ENCODE measurements at places on chromosomes 2 and 18.
A peak's percentile ranks its signal among the peaks of the same experiment; 100 is the strongest.

- no peak for DNase-seq
These were observed 167.1 kb upstream of the FOSL2 start for GRCh38 chr2:28225473-28226080.

DNA sequence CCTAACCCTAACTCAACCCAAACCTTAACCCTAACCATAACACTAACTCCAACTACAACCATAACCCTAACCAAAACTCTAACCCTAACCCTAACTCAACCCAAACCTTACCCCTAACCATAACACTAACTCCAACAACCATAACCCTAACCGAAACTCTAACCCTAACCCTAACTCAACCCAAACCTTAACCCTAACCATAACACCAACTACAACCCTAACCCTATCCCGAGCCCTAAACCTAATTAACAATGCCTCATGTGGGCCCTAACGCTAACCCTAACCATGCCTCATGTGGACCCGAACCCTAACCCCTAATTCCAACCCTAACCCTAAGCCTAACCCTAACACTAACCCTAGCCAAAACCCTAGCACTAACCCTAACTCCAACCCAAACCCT, 11.5 kb upstream of the GPR35 start:
- DNase-seq: no peak

DNA sequence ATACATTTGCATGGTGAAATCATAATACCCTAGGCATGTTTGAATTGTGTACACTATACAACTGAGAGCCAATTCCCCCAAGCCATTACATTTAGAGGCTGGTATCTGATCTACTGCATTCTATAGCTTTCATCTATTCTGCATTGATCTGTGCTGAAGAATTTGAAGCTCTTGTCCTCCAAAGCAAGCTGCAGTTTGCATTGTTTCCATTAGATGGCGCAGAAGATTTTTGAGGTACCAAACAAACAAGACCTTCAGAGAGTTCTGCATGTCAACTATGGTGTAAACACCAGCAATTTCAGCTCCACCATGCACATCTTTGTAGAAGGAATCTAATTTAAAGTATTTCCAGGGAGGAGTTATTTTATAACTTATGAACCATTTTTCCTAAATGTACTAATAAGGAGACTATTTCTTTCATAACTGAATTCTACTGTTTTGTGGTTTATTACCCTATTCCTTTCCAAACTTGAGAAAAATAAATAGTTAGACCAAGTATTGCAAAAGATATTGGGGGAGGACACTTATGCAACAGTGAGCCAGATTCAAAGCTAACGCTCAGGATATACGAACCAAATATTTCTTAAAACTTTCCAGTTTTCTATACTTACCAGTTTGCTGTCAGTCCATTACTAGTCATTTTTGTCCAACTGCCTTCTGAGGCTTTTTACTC, 761.8 kb upstream of the ACVR2A start:
- no peak for DNase-seq

GRCh38 chr2:99150706-99151105, 4.0 kb downstream of the TSGA10 start:
- no peak for DNase-seq

DNA sequence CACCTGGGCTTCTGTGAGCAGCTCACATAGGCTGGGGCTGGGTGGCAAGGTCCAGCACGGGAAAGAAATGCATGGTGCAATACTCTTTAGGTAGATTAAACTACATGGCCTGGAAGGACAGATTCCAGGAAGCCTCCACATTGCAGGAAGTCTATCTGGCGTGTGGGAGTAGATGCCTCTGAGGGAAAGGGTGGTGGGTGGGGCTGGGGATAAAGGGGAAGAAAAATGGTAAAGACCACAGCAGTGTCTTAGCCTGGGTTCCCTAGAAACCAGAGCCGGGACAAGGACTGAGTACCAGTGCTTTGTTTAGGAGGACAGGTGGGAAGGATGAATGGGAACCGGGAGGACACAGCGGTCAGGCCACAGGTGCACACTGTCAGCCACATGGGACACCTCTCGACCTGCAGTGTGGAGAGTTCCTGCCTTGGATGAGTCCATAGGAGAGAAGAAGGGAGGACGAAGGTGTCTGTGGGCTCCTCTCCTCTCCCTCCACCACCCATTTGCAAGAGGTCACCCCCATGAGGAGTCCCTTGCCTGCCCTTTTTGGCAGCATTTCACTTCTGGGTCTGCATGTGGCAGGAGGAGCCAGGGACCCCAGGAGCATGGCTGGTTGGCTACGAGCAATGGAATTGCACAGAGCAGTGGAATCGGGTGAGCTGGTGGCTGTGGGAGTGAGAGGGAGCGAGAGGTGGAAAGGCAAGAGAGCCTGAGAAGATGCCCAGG, 91.5 kb upstream of the HS6ST1 start:
- no peak for DNase-seq

DNA sequence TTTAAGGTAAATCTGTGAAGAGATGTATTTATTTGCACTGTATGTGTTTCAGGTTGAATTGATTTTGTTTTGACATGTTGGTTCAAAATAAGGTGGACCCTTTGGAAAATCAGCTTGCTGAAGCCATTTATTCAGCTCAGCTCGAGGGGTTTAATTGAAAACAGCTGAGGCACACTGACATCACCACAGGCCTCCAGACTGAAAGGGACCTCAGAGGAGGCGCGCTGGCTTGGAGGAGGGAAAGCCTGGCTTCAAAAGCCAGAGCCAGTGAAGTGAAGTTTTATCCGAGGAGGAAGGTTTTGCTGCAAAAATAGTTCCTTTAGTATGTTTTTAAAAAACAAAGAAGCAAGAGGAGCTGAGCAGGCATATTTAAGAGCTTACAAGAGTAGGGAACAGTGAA, 26.9 kb upstream of the DNMT3A start:
- DNase-seq: no peak

GRCh38 chr2:241615041-241615440, 21.9 kb downstream of the THAP4 start:
- no peak for DNase-seq

DNA sequence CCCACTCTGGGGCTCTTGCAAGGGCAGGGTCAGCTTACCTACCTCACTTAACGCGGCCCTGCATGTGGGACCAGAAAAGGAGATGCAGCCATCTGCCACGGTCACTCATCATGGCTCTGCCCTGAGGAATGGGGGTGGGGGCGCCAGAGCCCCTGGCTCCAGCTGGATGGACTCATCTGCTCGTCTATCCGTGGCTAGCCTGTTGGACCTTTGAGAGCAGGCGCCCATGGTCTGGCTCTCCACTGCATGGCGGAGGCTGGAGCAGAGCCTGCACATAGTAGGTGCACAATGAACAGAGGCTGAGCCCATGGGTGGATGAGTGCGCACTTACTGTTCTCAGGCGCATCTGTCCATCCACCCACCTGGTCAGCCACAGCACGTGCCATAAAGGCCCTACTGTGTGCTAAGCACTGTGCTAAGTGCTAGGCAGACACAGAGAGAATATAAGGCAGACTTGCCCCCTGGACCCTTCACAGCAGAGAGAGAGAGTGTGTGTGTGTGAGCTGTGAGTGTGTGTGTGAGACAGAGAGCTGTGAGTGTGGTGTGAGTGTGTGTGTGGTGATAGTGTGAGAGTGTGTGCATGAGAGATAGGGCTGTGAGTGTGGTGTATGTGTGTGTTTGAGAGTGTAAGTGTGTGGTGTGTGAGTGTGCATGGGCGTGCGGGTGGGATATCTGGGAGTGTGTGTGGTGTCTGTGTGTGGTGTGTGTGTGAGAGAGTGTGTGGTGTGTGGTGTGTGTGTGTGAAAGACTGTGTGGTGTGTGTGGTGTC, 151.3 kb downstream of the TFCP2L1 start:
- DNase-seq: no peak

GRCh38 chr2:208608122-208608835, 201.7 kb downstream of the PTH2R start:
- no peak for DNase-seq

DNA sequence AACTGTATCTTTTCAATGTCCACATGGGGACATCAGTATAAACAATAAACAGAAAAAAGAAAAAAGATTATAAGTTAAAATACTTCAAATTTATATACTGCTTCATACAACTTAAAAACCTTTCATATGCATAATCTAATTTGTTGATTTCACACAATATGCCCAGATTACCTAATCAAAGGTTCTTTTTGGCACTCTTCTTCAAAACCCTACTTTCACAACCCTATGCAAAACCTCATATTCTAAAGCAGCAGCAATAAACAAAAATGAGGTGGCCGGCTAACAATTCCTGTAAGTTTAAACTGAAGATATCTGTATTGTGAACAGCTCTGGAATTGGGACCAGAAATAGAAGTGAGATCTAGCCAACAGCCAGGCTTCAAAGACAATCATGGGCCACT, 28.6 kb downstream of the STK17B start:
- DNase-seq: no peak

- DNase-seq: no peak
These were observed 473.9 kb downstream of the ARHGAP15 start for GRCh38 chr2:143603035-143603655.

GRCh38 chr18:55253814-55254213, 294.6 kb upstream of the CCDC68 start:
- DNase-seq: no peak

DNA sequence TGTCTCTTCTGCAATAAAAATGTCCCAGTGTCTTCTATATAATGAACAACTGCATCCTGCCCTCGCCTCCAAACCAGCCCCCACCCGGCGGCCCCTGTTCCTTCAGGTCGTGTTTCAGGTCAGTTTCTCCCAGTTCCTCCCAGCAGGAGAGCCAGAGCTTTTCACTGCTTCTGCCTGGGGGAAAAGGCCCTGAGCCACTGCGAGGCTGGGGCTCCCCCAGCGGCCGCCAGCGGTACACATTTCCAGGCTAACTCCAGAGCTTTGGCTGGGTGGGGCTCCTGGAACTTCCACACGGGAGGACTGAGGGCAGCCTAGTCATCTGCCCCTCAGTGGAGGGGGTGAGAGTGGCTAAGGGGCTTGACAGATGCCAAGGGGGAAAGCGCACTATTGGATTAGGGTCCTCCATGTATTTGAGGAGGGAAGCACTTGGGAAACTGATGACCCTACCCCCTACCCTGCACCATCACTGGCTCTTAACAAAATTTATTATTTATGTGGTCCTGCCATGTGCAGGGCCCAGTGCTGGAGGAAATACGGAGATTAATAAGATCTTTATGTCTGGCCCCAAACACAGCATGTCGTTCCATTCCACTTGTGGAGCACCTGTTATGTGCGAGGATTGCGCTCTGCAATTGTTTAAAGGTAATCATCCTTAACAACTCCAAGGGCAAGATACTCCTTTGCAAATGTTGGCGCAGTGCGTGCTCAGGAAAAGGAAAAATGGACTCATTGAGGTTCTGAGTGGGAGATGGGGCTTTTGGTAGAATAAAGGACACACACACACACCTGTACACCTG, 17.3 kb upstream of the CYS1 start:
- no peak for DNase-seq

- DNase-seq: no peak
These were observed 555.2 kb downstream of the CNTNAP5 start for GRCh38 chr2:124580263-124580662.

DNA sequence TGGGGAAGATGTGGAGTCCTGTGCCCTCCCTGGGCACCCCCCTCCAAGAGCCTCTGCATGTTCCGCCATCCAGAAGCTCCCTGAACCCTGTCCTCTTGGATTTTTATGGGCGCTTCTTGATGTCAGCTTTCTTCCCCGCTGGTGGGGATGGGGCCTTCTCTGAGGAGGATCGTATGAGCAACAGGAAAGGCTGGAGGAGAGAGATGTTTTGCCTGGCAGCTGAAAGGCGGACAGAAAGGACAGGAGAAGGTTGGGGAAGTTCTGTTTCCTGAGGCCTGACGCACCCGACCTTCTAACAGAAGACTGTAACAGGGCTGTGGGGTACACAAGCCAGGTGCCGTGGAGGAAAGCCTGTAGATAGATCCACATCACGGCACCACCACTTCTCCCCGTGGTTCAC, 238.8 kb downstream of the LDLRAD4 start:
- no peak for DNase-seq

GRCh38 chr2:171307560-171307959, 126.2 kb downstream of the METTL8 start:
- no peak for DNase-seq

GRCh38 chr2:128746356-128746755, 427.7 kb upstream of the HS6ST1 start:
- DNase-seq: peak; percentile 90

DNA sequence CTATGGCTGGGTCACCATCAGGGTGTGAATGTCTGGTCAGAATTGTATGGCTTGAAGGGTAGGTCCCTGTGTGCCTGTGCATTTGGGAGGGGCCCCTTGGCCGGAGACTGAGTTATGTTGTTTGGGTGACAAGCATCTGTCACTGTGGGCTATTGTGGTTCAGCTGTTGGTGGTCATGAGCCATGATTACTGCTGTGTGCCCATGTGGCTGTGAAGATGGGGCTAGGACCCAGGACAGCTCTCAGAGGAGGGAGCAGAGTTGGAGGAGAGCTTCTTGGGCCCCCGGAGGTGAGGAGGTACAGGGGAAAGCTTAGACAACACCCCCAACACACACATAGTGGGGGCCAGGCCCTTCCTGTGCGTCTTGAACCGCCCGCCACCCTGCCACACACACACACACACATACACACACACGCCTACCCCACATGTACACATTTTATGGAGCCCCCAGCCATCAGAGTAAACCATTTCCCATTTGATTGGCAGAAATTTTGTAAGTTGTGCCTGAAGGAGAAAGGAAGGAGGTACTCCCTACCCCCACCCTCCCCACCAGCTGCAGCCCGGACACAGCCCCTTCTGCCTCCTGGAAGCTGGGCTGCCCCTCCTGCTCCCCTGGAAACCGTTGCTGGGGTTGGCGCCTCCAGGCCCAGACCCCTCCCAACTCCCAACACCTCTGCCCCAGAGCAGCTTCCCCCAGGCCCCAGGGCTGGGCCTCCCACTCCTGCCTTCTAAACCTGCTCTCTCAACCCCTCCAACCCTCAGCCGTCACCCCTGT, 2.0 kb downstream of the GAREM2 start:
- DNase-seq: no peak

DNA sequence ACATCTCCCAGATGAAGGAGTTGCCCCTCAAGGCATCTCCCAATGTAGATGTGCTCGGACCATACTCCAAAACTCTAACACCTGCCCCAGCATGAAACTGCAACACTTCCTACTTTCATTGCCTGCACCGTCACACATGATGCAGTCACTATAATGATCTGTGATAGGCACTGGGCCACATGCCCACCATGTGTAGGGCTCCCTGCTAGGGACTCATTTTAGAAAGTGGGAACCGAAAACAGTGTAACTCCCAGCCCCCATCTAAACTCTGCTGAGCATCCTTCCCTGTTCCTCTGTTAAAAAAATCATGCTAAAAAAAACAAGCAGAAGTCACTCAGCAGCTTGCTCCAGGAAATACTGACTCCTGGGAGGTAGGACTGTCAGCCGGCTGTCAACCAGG, 496.1 kb upstream of the RAB6C start:
- DNase-seq: no peak

GRCh38 chr2:78978340-78978739, 47.2 kb upstream of the REG3G start:
- no peak for DNase-seq

- no peak for DNase-seq
These were observed 143.3 kb downstream of the HDAC4 start for GRCh38 chr2:239257511-239257937.
